ENCODE measurements at places on chromosomes 3 and 15.

DNA sequence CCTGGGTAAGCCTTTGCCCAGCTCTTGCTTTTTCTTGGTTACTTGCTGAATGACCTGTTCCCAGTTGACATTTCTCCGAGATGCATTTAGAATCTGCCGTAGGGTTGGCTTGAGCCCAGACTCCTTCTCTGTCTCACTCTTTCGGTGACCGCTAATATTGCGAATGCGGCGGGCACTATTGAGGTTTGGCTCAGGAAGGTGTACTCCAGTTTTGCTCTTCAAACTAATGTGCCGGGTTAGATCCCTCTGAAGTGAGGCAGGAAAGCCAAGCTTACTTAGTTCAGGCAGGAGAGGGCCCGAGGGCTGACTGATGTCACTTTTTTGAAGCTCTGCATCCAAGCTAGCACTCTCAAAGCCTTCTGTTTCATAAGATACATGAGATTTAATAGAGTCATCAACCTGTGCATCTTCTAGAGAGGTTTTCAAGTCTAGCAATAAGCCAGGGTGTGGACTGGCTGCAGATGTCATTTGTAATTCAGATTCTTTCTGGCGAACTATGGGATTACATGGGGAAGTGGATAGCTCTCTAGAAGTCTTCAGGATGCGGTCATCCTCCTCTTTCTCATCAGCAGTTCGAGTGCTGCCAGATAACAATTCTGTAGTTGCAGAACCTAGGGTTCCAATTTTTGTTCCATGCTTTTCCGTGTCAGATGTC lies 41.0 kb downstream of the ZNF106 start:
- DNase-seq: no peak

DNA sequence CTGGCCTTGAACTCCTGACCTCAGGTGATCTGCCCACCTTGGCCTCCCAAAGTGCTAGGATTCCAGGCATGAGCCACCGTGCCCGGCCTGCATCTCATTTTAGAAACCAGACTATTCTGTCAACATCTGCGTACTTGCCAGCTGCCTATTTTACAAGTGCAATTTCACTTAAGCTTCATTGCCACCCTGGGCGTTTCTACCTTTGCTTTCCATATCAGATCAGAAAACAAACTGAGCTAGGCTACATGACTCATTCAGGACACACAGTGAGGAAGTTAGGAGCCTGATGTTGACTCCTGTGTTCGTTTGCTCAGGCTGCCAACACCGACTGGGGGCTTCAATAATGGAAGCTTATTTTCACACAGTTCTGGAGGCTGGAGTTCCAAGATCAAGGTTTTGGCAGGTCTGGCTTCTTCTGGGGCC lies 42.3 kb upstream of the KLHL25 start:
- no peak for DNase-seq

DNA sequence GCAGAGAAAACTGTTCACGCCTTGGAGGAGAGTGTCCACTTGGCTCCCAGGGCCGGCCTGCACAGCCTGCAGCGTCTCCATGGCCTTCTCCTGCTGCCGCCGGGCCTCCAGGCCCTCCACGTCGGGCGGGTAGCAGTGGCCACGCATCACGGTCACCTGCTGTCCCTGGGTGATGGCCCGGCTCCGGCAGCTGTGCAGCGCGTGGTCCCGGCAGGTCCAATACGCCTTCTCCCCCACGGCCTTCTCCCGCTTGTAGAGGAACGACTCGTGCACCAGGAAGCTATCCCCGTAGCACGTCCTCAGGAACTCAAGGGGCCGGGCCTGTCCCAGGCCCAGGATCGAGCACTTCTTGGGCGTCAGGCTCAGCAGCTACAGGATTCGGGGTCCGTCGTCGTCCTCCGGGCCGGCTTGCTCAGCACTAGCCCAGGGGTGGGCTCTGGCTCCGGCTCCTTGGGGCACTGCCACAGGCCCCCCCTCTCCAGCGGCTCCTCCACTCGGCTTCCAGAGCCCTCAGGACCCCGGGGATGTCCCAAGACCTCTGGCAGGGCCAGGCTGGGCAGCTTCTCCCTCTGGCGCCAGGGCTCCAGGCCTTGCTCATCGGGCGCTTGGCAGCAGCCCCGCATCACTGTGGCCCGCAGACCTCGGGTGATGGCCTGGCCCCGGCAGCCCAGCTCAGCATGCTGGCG lies 83.6 kb upstream of the FXR1 start:
- no peak for DNase-seq

- DNase-seq: no peak
These were observed 45.9 kb downstream of the SUMF1 start for GRCh38 chr3:4421121-4421520.

- no peak for DNase-seq
These were observed 228.7 kb upstream of the CGNL1 start for GRCh38 chr15:57147621-57148020.

DNA sequence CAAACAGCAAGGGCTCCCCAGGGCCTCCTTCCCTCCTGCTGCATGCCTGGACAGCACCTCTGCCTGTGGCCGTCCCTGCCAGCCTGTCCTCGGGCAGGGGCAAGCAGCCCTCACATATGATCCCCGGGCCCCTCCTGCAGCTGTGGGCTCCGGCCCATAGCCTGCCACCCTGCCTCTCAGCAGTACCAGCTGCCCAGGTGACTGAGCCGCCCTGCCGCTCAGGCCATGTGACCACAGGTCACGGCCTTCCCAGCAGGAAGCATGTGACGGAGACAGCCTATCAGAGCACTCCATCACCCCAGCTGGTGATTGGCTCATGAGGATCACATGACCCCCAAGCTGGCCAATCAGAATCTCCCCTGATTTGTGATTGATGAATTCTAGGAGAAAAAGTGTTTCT lies 23.9 kb downstream of the ALDH1L1 start:
- no peak for DNase-seq

DNA sequence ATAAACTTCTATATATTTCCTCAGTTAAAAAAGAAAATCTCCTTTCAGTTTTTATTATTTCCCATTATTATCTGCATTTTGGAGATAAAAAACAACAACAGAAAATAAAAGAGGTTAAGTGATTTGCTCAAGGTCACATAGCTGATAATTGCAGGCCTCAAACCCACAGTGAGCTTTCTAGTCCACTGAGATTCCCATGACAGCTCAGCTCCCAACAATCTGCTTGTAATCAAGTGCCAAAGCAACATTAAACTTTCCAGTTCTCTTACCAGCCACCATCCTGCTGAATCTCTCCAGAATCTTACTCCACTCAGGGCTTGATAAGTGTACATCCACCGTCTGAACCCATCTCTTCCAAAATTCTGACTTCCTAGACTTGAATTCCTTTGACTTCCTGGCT lies 318.2 kb upstream of the SEMA6D start:
- no peak for DNase-seq

- peak; percentile 43 for DNase-seq
These were observed at the start of gene DNAH1 for GRCh38 chr3:52315977-52316764. Gene DNAH1 (plus strand): TSS chr3:52316319. CDS start chr3:52322443, 6,124 bp downstream.

DNA sequence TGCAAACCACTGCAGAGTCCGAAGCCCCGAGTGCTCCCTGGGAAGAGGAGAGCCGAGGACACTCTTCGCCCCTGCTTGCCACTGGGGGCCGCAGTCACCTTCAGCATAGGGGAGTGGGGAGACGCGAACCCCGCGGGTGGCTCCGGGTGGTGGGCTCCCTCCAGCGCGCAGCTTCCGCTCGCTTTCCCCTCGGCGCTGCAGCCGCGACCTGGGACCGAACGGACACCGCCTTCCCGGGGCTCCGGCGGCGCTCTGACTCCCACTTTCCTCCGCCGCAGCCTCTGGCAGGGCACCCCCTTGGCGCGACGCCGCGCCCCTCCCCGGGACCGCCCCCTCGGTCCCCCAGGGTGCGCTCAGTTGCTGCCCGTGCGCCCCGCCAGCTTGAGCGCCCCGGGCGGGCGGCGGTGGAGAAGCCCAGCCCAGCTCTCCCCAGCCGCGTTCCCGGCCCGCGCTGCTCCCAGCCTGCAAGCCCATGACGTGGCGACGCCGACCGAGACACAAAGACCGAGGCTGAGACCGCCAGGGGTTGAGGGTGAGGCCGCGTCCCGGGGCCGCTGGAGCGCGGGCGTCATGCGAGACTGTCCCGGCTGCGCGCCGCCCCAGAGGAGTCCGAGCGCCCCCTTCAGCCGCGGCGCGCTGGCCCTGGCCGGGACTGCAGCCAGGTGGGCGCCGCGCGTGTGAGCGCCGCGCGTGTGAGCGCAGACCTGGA lies at the start of gene MINAR1:
Gene MINAR1, plus strand, starts transcription at position 701 of the 709 bp plus-strand sequence. CDS start 23,812 bp downstream, outside the sequence.
- no peak for DNase-seq
